ENCODE measurements at places on chromosomes 1 and 21. TPM values are rescaled to one million over a fixed set of nuclear protein-coding genes. Genes with fewer than 3 reads are reported as not detected.

The GREM2 gene
- polyA plus RNA-seq = 5.2 TPM

The AKNAD1 gene
- polyA plus RNA-seq = 2.5 TPM

The C8B gene
- not detected for polyA plus RNA-seq

The CELF3 gene
- 0.54 TPM for polyA plus RNA-seq

The PLXNA2 gene
- polyA plus RNA-seq = 28.7 TPM

DNA sequence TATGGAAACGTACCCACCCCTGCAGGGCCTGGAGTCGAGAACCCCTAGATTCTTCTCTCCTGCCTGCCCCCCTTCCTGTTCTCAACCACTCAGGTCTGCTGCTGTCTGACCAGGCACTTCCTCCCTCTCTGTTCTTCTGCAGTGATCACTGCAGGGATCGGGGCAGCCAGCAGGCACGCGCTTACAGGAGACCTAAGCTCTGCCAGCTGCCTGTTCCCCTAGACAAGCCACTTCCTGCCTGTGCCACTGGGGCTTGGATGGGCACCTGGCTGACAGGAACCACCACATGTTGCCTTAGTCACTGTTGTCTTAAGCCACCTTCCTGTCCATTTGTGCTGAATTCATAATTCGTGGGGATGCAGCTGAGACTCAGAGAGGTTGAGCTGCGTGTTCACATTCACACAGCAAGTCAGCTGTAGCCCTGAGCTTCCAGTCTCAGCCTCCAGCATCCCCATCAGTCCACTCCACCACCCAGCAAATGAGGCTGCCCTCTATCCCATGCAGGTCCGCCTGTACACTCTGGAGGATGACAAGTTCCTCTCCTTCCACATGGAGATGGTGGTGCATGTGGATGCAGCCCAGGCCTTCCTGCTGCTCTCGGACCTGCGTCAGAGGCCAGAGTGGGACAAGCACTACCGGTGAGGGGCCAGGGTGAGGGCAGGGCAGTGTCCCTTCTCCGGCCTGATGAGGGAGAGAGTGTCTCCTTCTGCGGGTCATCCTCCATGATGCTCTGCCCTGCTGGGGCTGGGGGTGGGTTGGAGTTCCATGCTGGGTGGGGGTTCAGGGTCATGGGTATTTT, 18.6 kb downstream of the FAM151A start:
- no peak for DNase-seq

DNA sequence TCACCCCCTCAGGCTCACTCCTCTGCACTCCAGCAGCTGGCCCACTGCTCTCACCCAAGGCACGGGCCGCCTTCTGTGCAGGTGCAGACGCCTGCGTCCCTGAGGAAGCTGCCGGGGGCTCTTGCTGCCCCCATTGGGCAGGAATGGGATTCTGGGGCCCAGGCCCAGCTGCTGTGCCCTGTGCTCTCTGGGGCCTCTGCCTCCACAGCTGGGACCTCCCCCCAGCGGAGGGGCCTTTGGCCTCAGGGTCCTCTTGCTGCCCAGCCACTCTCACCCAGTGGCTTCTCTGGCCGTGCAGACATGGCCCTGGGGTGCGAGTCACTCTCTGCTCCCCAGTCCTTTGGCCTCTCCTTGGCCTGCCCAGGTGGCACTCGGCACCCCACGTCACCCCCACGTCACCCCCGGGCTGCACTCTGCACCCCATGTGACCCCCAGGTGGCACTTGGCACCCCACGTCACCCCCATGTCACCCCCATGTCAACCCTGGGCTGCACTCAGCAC, 19.1 kb upstream of the LRRC3 start:
- DNase-seq = no peak

- no peak for DNase-seq
Measured at GRCh38 chr21:31663584-31664249, 4.2 kb downstream of the SOD1 start.

DNA sequence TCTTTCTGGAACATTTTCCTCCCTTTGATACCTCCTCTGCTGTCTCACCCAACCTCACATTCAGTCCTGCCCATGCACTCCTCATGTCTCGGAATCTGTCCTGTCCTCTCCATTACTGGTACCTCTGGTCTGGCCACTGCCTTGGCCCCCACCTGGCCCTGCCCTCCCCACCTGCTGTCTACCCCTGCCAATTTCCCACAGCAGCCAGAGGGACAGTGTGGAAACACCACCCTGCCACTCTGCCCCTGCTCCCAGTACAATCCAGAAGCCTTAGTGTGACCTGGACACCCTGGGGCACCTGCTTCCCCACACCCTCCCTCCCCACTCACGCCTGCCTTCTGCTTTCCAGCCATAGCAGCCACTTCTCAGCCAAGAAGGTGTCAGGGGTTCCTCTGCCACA, 534.4 kb downstream of the MATN1 start:
- no peak for DNase-seq

- no peak for DNase-seq
Measured at GRCh38 chr1:47711184-47711847, 273.5 kb downstream of the FOXD2 start.

DNA sequence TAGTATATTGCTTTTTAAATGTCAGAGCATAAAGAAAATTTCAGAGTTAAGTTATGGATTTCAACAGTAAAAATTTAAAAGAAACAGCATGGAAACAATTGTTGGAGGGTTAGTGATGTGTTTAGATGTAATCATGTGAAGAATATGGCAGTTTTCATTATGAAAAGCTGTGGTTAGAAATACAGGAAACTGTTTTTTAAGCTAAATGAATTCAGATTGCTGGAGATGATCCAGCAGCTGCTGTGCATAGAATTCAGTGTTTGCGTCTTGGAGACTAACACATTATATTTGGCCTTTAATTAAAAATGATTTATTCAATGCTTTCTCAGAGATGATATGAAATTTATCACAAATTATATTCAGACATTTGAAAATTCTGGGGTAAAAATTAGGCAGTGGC, 273.6 kb upstream of the LRRC7 start:
- DNase-seq = no peak

DNA sequence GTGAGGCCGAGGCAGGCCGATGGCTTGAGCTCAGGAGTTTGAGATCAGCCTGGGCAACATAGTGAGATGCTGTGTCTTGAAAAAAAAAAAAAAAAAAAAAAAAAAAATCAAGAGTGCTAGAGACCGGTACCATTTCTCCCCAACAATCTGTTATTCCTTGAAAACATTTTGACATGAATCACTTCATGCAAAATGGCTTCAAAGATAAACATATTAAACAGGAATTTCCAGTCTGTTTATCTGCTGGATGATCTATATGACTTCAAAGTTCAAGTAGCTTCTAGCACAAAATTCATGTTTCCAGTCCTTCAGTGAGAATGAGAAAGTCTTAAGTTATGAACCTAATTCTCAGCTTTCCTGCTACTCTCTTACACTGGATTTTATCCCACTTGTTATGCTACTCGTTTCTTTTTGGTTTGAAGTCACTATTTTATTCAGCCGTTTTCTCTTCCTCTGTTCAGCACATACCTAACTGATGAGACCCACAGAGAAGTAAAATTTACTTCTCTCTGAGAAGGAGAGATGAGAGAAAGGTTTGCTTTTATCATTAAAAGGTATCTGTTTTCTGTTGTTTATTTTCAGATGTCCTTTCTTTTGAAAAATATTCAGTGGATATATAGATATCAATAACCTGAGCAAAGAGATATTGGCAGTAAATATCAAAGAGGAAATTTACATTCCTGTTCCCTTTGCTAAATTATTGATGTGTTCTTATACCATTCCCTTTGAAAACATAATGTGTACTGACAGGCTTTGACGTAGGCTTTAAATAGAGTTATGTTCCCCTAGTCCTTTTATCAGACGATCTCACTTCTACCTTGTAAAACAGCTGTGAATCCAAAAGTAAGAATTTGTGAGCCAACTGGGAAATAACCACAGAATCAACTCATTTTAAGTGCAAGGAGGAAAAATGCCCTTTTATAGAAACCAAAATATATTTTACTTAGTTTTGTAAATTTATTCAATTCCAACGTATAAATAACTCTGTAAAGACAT, 38.2 kb downstream of the CD46 start:
- DNase-seq = no peak

- DNase-seq = no peak
Measured at GRCh38 chr1:66270119-66270812, 263.7 kb upstream of the SGIP1 start.
